ENCODE measurements at places on chromosomes 13 and 19.

- DNase-seq, result no peak
These were observed 367.6 kb upstream of the TSHZ3 start for GRCh38 chr19:31716826-31717225.

DNA sequence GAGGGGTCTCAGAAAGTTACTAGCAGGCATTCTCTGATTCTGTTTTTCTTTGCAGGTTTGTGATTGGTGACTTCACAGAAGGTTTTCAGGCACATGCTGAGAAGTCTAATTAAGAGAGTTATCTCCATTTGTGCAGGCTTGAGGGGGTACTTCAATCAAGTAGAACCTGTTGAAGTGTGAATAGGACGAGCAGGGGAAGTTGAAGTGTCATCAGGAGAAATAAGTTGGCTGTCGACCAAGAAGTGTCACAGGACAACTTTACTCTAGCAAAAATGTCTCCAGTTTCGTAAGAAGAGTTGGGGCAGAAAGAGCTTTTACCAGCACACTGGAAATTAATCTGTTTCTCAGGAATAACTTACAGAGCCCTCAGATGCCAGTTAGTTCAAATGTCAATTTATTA is 576.5 kb upstream of the SLITRK5 start:
- no peak for DNase-seq

- DNase-seq, result no peak
These were observed 174.8 kb downstream of the LACC1 start for GRCh38 chr13:44054525-44054924.

GRCh38 chr13:43835701-43836100 is 43.8 kb downstream of the CCDC122 start:
- DNase-seq, result no peak

- DNase-seq, result no peak
These were observed 129.5 kb upstream of the MCF2L start for GRCh38 chr13:112839356-112840105.

- DNase-seq, result no peak
These were observed 119.5 kb downstream of the EFNB2 start for GRCh38 chr13:106415971-106416370.

DNA sequence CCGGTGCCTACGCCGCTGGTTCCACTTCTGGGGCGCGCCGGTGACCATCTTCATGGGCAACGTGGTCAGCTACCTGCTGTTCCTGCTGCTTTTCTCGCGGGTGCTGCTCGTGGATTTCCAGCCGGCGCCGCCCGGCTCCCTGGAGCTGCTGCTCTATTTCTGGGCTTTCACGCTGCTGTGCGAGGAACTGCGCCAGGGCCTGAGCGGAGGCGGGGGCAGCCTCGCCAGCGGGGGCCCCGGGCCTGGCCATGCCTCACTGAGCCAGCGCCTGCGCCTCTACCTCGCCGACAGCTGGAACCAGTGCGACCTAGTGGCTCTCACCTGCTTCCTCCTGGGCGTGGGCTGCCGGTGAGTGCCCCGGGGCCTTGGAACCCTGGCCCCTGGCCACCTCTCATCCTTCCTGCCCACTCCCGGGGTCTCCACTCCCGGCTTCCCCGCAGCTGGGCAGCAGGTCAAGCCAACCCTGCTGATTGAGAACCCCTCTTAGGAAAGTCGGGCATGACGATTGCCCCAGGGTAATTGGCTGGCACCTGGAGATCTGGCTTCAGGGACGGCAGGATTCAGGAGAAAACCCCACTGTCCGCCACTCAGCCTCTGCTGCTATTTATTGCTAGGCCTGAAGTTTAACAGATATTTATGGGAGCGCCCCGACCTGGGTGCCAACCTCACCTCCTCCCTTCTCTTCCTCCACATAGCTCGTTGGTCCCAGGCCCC is 39.1 kb downstream of the TRPM4 start:
- no peak for DNase-seq

- DNase-seq, result no peak
These were observed 13.7 kb downstream of the PLD3 start for GRCh38 chr19:40362160-40362559.

DNA sequence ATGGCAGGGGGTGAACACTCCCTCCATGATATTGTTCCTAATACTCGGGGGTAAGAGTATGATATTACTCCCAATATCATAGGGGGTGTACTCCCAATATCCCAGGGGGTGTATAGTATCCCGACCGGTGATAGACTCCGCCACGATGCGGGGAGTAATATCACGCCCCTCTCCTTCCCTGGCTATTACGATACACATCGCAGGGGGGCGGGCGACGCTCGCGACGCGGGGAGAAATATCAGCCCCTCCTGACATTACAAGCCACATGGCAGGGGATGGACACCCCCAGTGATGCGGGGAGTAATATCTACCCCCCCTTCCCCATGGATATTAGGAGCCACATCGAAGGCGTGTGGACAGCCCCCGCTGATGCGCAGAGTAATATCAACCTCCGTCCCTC is 3.2 kb upstream of the RGCC start:
- DNase-seq, result no peak

GRCh38 chr19:43572171-43572588 is 3.1 kb downstream of the XRCC1 start:
- no peak for DNase-seq

DNA sequence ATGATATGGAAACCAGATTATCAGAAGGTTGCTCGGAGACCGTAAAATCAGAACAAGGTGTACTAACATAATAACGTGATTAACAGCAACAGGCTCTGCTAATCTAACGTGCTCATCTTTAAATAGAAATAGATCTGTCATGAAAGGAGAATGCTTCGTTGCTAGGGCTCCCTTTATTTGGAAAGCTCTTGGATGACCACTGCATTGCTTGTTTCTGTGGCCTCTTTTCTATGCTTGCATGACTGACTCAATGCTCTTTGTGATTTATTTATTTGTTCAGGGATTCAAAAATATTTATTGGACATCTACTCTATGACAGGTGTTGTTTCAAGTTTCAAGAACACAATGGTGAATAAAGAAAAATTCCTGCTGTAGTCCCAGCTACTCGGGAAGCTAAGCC is 22.3 kb upstream of the ZDHHC20 start:
- no peak for DNase-seq

DNA sequence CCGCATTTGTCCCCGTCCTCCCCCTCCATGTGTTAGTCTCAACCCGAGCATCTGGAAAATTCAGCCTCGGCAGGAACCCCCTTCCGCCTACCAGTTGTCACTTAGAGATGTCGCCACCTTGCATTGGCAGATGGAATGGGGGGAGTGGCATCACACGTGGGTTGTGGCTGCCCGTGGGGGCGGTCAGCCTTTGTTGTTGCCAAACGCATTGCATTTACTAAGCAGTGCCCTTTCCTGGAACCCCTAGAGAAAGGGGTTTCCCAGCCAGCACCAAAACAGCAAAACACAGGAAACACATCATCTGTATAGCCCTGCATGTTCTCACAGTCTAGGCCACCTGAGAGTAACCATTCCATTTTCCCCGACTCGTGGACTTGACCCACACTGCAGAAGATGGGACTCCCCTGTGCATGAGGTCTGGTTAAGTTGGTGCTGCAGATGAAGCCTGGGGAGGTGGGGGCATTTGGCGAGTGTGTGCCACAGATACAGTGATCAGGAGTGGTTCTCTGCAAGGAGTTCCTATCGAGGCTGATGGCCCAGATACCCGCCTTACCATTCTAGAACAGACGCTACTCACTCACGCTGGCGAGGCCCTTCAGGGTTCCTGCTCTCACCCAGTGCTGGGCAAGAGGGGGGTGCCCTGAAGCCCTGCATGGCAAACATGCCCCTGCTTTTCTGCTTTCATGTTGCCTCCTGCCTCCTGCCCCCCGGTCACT is 38.3 kb downstream of the TMED1 start:
- DNase-seq, result peak; percentile 47

DNA sequence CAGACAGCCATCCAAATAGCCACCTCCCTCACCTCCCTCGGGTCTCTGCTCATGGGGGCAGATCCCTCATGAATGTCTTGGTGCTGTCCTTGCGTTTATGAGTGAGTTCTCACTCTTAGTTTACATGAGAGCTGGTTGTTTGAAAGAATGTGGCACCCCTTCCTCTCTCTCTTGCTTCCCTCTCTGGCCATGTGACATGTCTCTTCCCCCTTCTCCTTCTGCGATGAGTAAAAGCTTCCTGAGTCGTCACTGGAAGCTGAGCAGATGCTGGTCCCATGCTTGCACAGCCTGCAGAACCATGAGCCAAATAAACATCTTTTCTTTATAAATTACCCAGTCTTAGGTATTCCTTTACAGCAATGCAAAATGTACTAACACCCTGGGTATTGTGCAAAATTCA is 208.7 kb downstream of the LACC1 start:
- no peak for DNase-seq

GRCh38 chr13:107817647-107818287 is 397.6 kb downstream of the LIG4 start:
- no peak for DNase-seq

GRCh38 chr13:52925775-52926285 is 77.4 kb upstream of the PCDH8 start:
- no peak for DNase-seq

- no peak for DNase-seq
These were observed 53.6 kb upstream of the ABCC4 start for GRCh38 chr13:95354680-95355487.

All from stimulated activated CD4-positive, alpha-beta T cell treated with anti-CD3 and anti-CD28 coated beads, Interleukin-1b, Interleukin-23, amount 100 ng/mL, for 24 hours (primary cell).